ENCODE measurements at places on chromosomes 4 and X. TPM values are rescaled to one million over a fixed set of nuclear protein-coding genes. Genes with fewer than 3 reads are reported as not detected.

IL2 gene
- not detected for total RNA-seq

EIF2S3 gene
- 202 TPM for total RNA-seq

TMEM35A gene
- total RNA-seq = 7.1 TPM

SLC16A2 gene
- 5.0 TPM for total RNA-seq

LGI2 gene
- 1.6 TPM for total RNA-seq

PAGE2 gene
- total RNA-seq = not detected
